Naive thymus-derived CD8-positive, alpha-beta T cell (primary cell): ENCODE measurements at places on chromosomes 11 and 22.

- DNase-seq = no peak
These were observed 2.2 kb downstream of the OR8B12 start for GRCh38 chr11:124541204-124541603.

- DNase-seq = no peak
These were observed 109.3 kb downstream of the ST3GAL4 start for GRCh38 chr11:126464796-126465195.

DNA sequence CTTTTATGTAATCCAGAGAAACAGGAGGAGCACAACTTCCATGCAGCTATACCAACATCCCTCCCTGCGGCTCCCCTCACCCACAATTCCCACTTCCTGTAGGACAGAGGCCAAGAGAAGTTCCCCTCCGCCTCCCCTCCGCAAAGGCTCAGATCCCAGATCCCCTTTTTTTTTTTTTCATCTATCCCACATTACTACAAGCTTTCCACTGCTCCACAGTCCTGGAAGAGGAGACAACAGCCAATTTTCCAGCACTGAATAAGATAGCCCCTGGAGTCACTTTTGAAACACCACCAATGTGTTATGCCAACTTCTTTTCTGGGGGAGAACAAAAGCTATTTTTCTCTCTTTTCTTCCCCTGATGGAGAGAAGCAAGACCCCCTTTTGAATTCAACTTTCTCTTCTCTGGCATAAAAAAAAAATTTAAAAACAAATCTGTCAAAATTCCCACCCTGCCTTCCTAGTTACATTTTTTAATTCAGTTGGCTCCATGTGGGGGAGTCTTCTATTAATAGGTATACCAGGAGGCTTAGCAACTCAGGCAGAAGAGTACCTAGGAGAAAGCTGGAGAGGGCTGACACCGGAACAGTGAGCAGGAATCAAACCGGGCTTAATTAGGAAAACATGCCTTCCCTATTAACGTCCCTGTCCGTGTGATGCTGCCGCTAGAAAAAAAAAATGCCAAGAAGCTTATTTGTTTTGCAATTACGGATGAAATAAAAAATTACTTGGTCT lies 543.4 kb downstream of the BUD13 start:
- DNase-seq = no peak

DNA sequence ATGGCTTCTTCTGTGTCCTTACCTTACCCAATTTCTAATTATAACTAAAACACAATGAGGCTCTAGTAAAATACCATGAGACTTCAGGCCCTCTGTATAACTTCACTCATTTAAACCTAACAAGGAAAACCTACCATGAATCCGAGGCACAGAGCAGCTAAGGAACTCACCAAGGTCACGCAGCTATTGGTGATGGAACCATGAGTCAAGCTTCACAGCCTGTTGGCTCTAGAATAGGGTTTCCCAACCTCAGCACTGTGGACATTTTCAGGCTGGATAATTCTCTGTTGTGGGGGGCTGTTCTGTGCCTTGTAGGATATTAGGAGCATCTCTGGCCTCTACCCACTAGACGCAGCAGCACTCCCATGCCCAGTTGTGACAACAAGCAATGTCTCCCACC lies 75.7 kb downstream of the TIMP3 start:
- no peak for DNase-seq

DNA sequence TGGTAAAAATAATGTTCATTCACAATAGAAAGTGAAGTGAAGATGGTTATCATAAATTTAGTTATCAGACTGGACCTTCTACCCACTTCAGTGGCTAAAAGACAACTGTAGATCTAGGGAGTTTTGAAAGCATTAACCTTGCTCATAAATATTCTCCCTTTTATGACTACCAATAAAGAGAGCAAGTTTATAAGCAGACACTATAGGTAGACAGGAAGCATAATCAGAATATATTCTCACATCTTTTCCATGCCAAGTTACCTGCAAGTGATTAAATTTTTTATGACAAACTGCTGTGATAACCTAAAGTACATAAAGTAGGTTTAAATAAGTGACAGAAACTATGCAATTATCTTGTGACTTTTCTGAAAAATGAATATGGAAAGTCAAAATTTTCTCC lies 62.5 kb downstream of the LUZP2 start:
- DNase-seq = no peak

DNA sequence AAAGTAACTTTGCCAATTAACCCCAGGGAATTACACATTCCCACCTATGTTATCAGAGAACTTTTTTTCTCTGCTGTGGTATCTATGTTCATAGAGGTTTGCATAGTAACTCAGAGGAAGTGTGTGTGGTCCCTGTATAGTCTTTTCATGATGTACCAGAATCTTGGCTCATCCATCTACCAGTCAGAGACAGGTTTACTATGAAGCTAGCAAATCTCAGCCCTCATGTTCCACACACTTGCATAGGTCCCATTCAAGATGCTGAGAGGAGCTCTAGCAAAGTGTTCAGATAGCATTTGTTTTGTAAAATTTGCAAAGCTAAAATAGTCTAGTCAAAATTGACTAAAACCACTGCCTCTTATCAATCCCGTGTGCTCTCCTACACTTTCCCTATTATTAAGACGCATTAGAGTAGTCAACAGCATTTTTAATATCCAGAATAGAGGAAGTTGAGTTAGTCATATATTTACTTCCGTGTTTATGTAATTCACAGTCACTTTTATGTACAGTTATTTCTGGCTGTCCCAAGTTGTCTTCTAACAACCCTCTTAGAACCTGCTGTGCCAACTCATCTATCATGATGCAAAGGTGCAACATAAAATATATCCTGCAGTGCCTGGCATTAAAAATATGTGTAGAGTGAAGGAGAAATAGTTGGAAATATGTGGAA lies 184.2 kb downstream of the FAM76B start:
- no peak for DNase-seq

DNA sequence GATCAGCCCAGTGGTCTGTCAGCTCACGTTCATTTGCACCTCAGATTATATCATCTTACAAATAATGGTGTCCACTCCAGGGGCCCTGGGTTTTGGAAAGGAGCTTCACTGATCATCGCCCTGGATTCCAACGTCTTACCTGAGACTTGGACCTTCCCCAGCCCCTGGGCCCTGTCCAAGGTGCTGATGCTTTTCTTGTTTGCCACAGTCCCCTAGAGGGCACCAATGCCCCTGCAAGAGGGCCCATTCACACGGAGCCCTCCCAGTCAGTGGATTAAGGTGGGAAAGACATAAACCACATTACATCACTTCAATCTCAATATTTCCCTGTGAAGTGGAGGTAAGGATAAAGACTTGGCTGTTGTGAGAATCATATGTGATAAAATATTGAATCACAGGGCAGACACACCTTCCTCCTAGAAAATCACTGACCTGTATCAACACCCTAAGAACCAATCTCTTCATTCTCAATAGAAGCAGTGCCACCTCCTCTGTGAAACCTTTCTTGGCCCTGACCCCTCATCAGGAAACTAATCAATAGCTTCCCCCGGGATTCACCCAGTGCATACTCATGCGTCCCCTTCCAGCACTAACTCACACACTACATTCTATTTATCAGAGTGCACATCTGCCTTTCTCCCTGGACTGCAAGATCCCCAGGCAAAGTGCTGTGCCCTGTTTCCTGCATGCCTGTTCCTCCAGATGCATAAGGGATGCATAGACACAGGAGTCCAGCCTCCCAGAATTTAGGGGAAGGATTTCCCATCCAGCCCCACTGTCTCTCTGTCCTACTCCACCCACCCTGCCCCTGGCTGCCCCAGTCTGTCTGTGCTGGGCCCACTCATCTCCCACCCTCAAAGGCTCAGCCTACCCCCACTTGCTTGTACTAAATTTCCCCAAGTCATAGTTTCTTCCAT lies 167.0 kb downstream of the BUD13 start:
- DNase-seq = no peak

DNA sequence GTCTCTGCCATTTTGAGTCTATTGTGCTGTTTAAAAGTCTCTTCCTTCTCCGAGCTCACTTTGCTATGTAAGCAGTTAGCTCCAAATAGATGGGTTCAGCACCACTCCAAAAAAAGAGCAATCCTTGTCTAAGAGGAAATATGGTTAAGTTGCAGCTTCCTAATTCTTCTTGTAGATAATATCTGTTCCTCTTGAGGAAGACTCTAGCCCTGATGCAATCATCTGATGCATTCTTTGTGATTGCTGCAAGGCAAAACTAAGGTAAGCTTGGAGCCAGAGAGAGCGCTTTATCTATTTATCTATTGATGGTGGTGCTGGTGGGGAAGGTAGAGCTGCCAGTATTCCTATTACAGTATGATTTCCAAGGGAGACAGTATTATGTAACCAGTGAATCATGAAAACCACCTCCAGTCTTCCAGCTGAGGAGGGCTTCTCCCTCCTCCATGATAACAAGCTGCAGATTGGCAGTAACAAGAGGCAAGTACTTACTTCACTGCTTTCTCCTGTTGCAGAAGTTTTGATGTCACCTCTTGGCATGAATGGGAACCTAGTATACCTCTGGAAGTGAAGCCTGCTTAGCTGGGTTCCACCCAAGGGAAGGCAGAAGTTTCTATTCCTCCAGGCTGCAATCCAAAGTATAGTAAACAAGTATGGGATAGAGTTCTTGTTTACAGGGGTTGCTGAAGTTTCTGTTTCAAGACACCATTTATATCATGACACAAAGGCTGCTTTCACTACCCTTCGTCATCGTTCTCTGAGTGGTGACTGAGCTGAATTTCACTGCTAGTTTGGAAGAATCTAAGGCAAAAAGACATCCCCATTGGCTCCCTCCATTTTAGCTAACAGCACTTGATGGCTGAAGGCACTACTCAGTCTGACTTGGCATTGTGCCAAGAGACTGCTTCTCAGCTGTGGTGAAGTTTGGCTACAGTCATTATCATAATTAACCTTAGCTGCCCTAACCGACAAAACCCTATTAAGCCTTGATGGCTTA lies 49.7 kb downstream of the FDX1 start:
- no peak for DNase-seq

GRCh38 chr11:75386942-75387630 lies 12.2 kb upstream of the RPS3 start:
- no peak for DNase-seq

- DNase-seq = no peak
These were observed 26.0 kb downstream of the IL10RA start for GRCh38 chr11:118012083-118012669.
